Thoracic aorta (tissue), 2 donors: ENCODE measurements at places on chromosomes 1 and 21.
A peak's percentile ranks its signal among the peaks of the same experiment; 100 is the strongest.

DNA sequence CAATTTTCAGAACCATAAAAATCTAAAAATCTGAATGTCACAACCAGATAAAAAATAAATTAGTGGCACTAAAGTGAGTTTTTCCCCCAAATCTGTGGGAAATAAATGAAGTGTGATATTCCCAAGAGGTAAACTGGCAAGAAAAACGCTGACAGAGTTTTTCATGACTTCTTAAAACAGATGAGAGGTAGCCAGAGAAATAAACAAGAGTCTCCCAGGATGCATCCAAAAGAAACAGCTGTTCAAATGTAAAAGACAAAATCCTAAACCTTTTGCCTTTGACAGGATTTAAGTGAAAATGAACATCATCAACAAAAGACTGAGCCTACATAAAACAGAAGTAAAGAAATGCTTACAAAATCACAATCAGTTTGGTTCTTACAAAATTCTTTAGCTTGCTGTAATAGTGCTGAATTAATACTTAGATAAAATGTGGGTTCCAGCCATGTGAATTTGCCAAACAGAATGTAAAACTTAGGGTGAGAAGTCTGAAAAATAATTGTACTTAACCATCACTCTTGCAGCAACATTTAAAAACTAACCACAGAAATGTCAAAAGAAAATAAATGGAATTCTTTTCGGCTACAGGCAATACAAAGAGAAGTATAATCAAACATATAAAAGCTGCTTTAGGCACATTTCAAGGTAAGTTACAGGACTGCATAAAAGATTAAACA, 133.6 kb downstream of the EIF4G3 start:
- DNase-seq, result no peak
- no peak overlapping the region for H3K27ac ChIP-seq
- no peak overlapping the region for H3K4me3 ChIP-seq
- H3K4me1 ChIP-seq, result peaks cover 8% of the 10 kb centered on the region
- H3K27me3 ChIP-seq, result no peaks in the 10 kb centered on the region

GRCh38 chr1:76103034-76103433, 28.5 kb downstream of the ST6GALNAC3 start:
- no peak overlapping the region for H3K27ac ChIP-seq
- H3K4me1 ChIP-seq, result peaks cover 3% of the 10 kb centered on the region
- no peaks in the 10 kb centered on the region for H3K36me3 ChIP-seq

GRCh38 chr1:235703506-235703905, 53.9 kb upstream of the GNG4 start:
- H3K27ac ChIP-seq, result no peak overlapping the region
- H3K4me1 ChIP-seq, result no peaks in the 10 kb centered on the region
- no peak for DNase-seq
- no peaks in the 10 kb centered on the region for H3K27me3 ChIP-seq
- peaks cover 15% of the 10 kb centered on the region for H3K36me3 ChIP-seq

GRCh38 chr1:19759740-19760089, 40.0 kb downstream of the TMCO4 start:
- H3K27me3 ChIP-seq, result no peaks in the 10 kb centered on the region
- H3K27ac ChIP-seq, result peak overlapping the region; percentile 23
- peaks cover 12% of the 10 kb centered on the region for H3K4me1 ChIP-seq
- no peak overlapping the region for H3K4me3 ChIP-seq

DNA sequence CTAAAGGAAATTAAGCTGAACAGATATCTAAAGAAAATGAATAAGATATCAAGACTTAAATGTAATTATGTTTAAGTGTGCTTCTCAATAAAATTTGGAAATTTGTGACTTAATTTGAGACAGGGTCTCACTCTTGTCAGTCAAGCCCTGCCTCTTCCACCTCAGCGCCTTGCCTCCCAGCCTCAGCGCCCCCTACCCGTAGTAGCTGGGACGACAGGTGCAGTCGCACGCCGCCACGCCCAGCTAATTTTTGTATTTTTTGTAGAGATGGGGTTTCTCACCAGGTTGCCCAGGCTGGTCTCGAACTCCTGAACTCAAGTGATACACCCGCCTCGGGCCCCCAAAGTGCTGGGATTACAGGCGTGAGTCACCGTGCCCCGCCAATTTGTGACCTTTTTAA, 117.0 kb downstream of the CLEC20A start:
- H3K4me1 ChIP-seq, result no peaks in the 10 kb centered on the region
- H3K36me3 ChIP-seq, result no peaks in the 10 kb centered on the region
- H3K27me3 ChIP-seq, result no peaks in the 10 kb centered on the region
- no peak overlapping the region for H3K27ac ChIP-seq
- no peak overlapping the region for H3K4me3 ChIP-seq

GRCh38 chr21:45172420-45172819, 98.0 kb downstream of the ADARB1 start:
- no peak overlapping the region for H3K27ac ChIP-seq
- H3K27me3 ChIP-seq, result no peaks in the 10 kb centered on the region
- no peak overlapping the region for H3K4me3 ChIP-seq
- peaks cover 26% of the 10 kb centered on the region for H3K4me1 ChIP-seq

GRCh38 chr1:163655565-163655964, 333.8 kb downstream of the NUF2 start:
- no peak overlapping the region for H3K4me3 ChIP-seq
- no peak for DNase-seq
- H3K4me1 ChIP-seq, result no peaks in the 10 kb centered on the region
- H3K36me3 ChIP-seq, result no peaks in the 10 kb centered on the region
- H3K27me3 ChIP-seq, result no peaks in the 10 kb centered on the region
- no peak overlapping the region for H3K27ac ChIP-seq

GRCh38 chr1:155070721-155071569, 7.4 kb downstream of the EFNA4 start:
- peaks cover 4% of the 10 kb centered on the region for H3K4me1 ChIP-seq
- H3K4me3 ChIP-seq, result peak overlapping the region; percentile 77
- DNase-seq, result peak; percentile 53
- no peaks in the 10 kb centered on the region for H3K27me3 ChIP-seq
- peak overlapping the region; percentile 19 for H3K27ac ChIP-seq

DNA sequence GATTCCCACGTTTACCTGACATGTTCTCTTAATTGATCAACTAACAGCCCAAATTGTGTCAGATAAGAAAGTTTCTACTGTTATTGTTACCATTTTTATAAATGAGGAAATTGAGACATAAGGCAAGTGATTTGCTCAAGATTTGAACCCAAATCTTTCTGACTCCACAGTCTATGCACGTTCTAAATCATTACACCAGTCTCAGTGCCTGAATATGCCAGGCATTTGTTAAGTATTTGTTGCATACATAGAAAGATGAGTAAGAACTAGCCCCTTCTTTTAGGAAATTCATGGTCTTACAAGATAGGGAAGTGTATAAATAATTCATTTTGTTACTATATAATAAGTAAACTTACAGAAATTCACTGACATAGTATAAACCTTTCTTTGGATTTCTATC, 7.1 kb upstream of the CD101 start:
- no peak overlapping the region for H3K4me3 ChIP-seq
- no peak overlapping the region for H3K27ac ChIP-seq
- no peaks in the 10 kb centered on the region for H3K36me3 ChIP-seq
- H3K27me3 ChIP-seq, result no peaks in the 10 kb centered on the region

- H3K4me3 ChIP-seq, result no peak overlapping the region
- no peak for DNase-seq
- H3K27ac ChIP-seq, result no peak overlapping the region
- no peaks in the 10 kb centered on the region for H3K27me3 ChIP-seq
- no peaks in the 10 kb centered on the region for H3K4me1 ChIP-seq
- H3K36me3 ChIP-seq, result no peaks in the 10 kb centered on the region
These were observed 76.4 kb downstream of the ACBD6 start for GRCh38 chr1:180425952-180426351.

DNA sequence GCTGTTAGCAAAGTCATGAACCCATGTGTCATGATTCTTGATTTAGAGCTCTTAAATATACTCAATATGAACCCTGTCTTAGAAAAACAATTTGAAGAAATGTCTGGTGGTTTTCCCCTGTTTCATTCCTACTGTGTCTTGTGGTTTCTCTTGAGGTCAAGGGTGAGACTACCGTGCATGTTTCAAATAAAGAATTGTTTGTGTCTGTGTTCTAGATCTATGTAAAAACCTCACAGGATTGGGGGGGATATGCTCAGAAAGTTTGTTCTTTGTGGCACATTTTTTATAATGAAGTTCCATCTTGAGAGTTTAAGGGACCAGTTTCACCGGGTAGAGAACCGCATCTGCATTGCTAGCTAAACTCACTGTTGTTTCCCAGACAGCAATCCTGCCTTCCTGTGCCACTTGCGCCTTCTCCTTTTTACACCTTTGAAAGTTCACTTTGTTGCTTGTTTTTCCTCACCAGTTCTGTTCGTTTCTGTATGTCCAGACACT, 30.9 kb upstream of the CACYBP start:
- peak overlapping the region; percentile 34 for H3K27ac ChIP-seq
- H3K4me1 ChIP-seq, result peaks cover 32% of the 10 kb centered on the region
- no peaks in the 10 kb centered on the region for H3K36me3 ChIP-seq
- no peak for DNase-seq
- no peaks in the 10 kb centered on the region for H3K27me3 ChIP-seq
- H3K4me3 ChIP-seq, result no peak overlapping the region

DNA sequence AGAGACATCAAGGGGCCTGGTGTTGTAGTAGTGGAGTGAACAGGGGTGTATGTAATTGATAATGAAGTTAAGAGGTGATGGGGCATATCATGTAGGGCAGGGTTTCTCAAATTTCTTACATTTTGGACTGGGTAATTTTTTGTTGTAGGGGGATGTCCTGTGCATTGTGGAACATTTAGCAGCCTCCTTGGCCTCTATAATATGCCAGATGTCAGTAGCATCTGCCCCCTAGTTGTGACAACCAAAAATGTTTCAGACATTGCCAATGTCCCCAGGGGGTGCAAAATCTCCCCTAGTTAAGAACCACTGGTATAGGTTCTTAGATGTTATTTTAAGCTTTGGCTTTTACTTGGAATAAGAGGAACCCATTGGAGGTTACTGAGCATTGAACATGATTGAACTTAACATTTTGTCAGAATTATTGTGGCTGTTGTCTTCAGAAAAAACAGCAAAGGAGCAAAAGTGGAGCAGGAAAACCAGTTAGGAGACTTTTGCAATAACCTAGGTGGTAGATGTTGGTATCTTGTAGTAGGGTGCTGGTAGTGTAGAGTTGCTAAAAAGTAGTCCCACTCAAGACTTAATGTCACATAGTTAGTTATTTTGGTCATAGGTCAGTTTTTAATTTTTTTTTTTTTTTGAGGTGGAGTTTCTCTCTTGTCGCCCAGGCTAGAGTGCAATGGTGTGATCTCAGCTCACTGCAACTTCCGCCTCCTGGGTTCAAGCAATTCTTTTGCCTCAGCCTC, 6.2 kb downstream of the ZNF326 start:
- H3K36me3 ChIP-seq, result peaks cover 4% of the 10 kb centered on the region
- H3K27me3 ChIP-seq, result no peaks in the 10 kb centered on the region
- no peak overlapping the region for H3K4me3 ChIP-seq
- H3K27ac ChIP-seq, result no peak overlapping the region
- no peak for DNase-seq

- no peak overlapping the region for H3K4me3 ChIP-seq
- H3K36me3 ChIP-seq, result peaks cover 42% of the 10 kb centered on the region
- H3K4me1 ChIP-seq, result no peaks in the 10 kb centered on the region
- H3K27ac ChIP-seq, result no peak overlapping the region
These were observed 41.3 kb upstream of the EIF4G3 start for GRCh38 chr1:21217812-21218596.

- H3K27me3 ChIP-seq, result no peaks in the 10 kb centered on the region
- H3K4me3 ChIP-seq, result no peak overlapping the region
- no peak for DNase-seq
- no peaks in the 10 kb centered on the region for H3K36me3 ChIP-seq
These were observed 1.7 kb upstream of the CGN start for GRCh38 chr1:151509350-151510019.

DNA sequence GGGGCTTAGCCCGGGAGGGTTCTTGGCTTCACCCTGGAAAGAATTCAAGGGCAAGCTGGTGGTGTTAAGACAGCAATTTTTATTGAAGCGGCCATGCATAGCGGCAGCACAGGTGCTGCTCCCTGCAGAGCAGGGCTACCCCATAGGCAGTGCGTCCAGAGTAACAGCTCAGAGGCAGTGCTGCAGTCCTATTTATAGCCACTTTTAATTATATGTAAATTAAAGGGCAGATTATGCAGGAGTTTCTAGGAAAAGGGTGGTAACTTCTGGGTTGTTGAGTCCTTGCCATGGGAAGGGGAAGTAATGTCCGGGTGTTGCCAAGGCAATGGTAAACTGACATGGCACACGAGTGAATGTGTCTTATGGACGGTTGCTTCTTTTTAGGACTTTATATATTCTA, 57.0 kb downstream of the VPS26C start:
- H3K4me1 ChIP-seq, result peaks cover 24% of the 10 kb centered on the region
- no peak for DNase-seq
- H3K27ac ChIP-seq, result no peak overlapping the region
- no peaks in the 10 kb centered on the region for H3K36me3 ChIP-seq
- no peak overlapping the region for H3K4me3 ChIP-seq

- DNase-seq, result no peak
- H3K36me3 ChIP-seq, result no peaks in the 10 kb centered on the region
- no peaks in the 10 kb centered on the region for H3K27me3 ChIP-seq
- no peak overlapping the region for H3K27ac ChIP-seq
These were observed 22.2 kb upstream of the SPATA6 start for GRCh38 chr1:48493970-48494769.

DNA sequence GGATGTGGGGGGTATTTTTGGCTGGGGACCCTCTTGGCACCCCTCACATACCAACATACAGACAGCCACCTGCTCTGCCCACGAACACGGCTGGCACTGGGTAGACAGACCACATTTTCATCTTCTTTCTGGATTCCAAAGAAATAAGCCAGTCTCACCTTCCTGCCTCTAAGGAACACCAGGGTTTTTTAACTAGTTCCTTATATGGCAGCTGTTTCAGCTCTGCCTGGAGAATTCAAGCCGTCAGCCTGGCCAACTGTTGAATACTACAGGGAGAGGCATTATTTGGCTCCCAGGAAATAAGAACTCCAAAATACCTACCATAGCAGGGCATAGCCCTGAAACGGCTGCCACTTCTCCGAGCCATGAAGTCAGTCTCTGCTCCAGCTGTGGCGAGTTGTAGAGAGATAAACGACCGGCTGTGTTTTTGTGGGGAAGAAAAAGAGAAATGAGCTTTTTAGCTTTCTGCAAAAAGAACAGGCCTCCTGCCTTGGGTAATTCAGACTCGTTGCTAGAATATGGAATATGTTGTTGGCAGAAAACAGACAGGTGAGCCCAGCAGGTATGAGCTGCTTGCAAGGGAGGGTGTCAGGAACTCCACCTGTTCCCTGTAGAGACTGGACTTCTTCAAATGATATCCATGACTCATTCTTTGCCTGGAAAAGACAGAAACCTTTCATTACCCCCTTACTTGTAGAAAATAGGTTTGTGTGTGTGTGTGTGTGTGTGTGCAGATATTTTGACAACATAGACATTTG, 51.8 kb downstream of the MT1HL1 start:
- peak overlapping the region; percentile 46 for H3K4me3 ChIP-seq
- H3K27ac ChIP-seq, result peak overlapping the region; percentile 73
- H3K27me3 ChIP-seq, result no peaks in the 10 kb centered on the region
- no peaks in the 10 kb centered on the region for H3K36me3 ChIP-seq
- DNase-seq, result no peak

GRCh38 chr1:53303726-53304515, 23.9 kb downstream of the LRP8 start:
- no peak for DNase-seq
- H3K27me3 ChIP-seq, result no peaks in the 10 kb centered on the region
- H3K27ac ChIP-seq, result peak overlapping the region; percentile 28
- H3K4me3 ChIP-seq, result peak overlapping the region; percentile 27
- H3K36me3 ChIP-seq, result no peaks in the 10 kb centered on the region
